ENCODE measurements at places on chromosomes 7 and 10.

DNA sequence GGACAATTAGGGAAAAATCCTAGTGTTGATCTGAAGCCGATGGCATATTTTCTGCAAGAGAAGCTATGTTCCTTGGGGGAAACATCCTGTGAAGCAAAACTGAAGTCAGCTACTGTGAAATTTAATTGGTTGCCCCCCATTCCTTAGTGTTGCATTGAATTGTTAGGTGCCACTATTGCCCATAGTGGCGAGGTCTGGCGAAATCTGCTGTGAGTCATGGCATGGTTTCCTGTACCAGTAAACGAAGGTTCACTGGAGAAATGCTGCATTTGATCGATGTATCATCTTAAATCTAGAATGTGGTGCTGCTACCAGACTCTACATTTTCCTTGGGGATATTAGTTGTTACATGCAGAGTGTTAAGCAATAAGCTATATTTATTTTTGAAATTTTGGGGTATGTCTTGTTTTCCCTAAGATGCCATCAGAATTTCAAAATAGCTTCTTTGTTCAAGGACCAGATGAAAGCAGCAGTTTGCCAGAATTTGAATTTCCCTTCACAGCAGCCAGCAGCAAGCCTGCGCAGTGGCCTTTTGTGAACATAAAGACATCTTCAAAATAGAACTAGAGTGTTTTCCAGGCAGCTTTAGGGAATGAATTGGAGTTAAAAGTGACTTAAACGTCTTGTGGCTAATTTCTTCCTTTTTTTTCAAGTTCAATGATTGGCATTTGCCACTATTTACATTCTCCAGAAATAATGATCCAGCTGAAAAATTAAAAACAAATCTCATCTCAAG lies 348.6 kb upstream of the COBL start:
- H3K36me3 ChIP-seq: no peaks in the 10 kb centered on the region
- no peak overlapping the region for H3K4me3 ChIP-seq
- no peaks in the 10 kb centered on the region for H3K4me1 ChIP-seq

GRCh38 chr7:12357508-12357907 lies 46.2 kb downstream of the VWDE start:
- no peaks in the 10 kb centered on the region for H3K27me3 ChIP-seq
- peaks cover 6% of the 10 kb centered on the region for H3K4me1 ChIP-seq
- H3K27ac ChIP-seq: no peak overlapping the region
- DNase-seq: no peak
- no peak overlapping the region for H3K4me3 ChIP-seq
- peaks cover 6% of the 10 kb centered on the region for H3K36me3 ChIP-seq

- no peaks in the 10 kb centered on the region for H3K4me1 ChIP-seq
- no peaks in the 10 kb centered on the region for H3K27me3 ChIP-seq
- DNase-seq: no peak
- no peaks in the 10 kb centered on the region for H3K36me3 ChIP-seq
Measured at GRCh38 chr7:28272461-28272877, 91.9 kb upstream of the JAZF1 start.

DNA sequence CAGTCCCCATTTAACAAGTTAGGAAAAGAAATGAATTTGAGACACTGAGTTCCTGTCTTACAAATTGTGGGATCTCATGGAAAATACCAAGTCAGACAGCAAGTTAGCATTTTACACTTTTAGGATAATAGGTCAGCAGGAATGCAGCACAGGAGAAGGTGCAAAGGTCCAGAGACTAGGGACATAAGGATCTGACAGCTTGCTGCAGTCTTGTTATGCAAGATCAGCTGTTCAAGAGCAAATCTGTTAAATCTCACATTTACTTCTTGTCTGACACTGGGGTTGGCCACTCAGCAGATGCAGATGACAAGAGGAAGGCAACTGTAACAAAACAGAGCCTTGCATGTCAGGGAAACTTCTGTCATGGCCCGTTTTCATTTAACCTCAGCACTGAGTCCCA lies 239.6 kb downstream of the PHF14 start:
- H3K4me1 ChIP-seq: no peaks in the 10 kb centered on the region
- H3K4me3 ChIP-seq: no peak overlapping the region
- no peaks in the 10 kb centered on the region for H3K27me3 ChIP-seq
- DNase-seq: no peak

GRCh38 chr7:55185941-55186609 lies 167.3 kb downstream of the EGFR start:
- no peak overlapping the region for H3K4me3 ChIP-seq
- peaks cover 96% of the 10 kb centered on the region for H3K36me3 ChIP-seq
- H3K27me3 ChIP-seq: no peaks in the 10 kb centered on the region
- H3K4me1 ChIP-seq: peaks cover 18% of the 10 kb centered on the region

DNA sequence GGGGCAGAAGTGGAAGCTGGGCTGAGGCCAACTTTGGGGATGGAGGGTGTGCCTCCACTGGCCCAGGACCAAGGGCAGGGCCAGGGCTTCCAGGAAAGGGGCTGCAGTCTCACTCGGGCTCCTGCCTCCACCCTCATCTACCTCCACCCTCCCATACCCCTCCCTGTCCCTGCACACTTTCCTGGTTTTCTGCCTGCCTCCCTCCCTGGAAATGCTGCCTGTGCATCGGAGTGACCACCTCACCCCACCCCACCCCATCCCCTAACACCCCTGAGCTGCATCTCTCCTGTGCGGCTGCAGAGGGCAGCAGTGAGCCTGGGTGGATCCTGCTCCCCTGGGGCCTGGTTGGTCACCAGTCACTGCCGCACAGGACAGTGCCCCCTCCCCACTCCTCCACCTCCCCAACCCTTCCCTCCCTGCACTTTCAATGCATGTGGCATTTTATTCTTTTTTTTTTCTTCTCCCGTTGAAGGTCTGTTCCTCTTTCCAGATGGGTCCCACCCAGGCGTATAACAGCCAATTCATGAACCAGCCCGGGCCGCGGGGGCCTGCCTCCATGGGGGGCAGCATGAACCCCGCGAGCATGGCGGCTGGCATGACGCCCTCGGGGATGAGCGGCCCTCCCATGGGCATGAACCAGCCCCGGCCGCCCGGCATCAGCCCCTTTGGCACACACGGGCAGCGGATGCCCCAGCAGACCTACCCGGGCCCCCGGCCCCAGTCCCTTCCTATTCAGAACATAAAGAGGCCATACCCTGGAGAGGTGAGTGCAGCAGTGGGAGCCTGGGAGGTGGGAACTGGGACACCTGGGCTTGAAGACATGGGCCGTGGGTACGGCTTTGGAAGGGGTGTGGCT lies 54.1 kb upstream of the PPIF start:
- peaks cover 30% of the 10 kb centered on the region for H3K36me3 ChIP-seq
- no peaks in the 10 kb centered on the region for H3K27me3 ChIP-seq
- peaks cover 9% of the 10 kb centered on the region for H3K4me1 ChIP-seq

GRCh38 chr10:124097883-124098282 lies 4.5 kb upstream of the CHST15 start:
- no peak for DNase-seq
- H3K4me1 ChIP-seq: peaks cover 4% of the 10 kb centered on the region
- H3K27ac ChIP-seq: no peak overlapping the region
- H3K36me3 ChIP-seq: no peaks in the 10 kb centered on the region

DNA sequence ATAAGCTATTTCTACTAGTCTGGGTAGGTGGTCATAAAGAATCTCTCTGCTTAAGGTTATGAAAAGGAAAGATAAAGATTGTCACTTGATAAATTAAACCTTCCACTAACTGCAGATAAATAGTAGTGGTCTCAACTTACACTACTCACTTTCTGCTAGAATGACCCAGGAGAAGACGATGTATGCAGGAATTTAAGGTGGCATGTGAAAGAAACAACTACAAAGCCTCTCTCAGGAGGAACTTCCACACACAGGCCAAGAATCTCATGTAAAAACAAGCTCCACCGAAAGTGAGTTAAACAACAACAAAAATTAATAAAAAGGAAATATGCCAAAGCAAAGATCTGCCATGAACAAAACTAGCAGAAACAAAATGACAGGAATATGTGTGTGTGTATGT lies 165.4 kb downstream of the CDC14C start:
- no peaks in the 10 kb centered on the region for H3K36me3 ChIP-seq
- no peak for DNase-seq
- H3K27ac ChIP-seq: no peak overlapping the region
- H3K4me3 ChIP-seq: no peak overlapping the region
- H3K4me1 ChIP-seq: no peaks in the 10 kb centered on the region
- peaks cover 8% of the 10 kb centered on the region for H3K27me3 ChIP-seq

DNA sequence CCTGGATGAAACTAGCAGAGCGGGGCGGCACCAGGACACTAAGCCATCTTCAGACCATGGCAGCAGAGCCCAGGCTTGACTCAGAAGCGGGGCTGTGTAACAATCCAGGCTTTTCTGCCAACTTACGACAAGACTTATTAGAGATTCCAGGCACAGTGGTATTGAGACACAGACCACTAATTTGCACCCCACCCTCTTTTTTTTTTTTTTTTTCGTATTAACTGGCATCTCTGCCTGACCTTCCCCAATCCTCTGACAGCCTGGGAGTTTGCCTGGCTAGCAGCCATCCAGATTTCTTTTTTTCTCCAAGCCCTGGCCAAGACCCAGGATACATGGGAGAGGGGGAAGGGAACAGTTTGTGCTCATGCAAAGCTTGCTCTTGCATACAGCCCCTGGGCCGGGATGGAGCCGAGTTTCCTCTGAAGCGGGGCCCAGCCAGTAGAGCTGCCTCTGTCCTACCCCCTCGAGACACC lies 182.4 kb downstream of the PLXNA4 start:
- H3K4me3 ChIP-seq: no peak overlapping the region
- H3K36me3 ChIP-seq: no peaks in the 10 kb centered on the region
- no peaks in the 10 kb centered on the region for H3K4me1 ChIP-seq
- peaks cover 10% of the 10 kb centered on the region for H3K27me3 ChIP-seq
- no peak overlapping the region for H3K27ac ChIP-seq

DNA sequence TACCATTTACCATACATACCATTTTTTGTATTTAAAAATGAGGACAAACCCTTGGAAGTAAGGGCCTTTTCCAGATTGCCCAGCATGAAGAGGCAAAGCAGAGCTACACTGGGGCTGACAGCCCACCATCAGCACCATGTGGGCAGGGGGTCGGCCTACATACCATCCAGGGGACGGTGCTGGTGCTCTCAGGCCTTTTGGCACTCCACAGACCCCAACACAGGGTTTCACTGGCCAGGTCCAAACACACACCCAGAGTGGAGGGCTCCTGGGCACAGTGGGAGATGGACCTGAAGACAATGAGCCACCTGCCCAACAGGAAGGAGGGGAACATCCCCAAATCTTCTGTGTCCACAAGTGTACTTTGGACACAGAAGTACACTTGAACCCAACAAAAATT lies 69.2 kb upstream of the CAMK2B start:
- no peak overlapping the region for H3K4me3 ChIP-seq
- no peaks in the 10 kb centered on the region for H3K4me1 ChIP-seq
- H3K27me3 ChIP-seq: no peaks in the 10 kb centered on the region
- H3K36me3 ChIP-seq: peaks cover 48% of the 10 kb centered on the region

DNA sequence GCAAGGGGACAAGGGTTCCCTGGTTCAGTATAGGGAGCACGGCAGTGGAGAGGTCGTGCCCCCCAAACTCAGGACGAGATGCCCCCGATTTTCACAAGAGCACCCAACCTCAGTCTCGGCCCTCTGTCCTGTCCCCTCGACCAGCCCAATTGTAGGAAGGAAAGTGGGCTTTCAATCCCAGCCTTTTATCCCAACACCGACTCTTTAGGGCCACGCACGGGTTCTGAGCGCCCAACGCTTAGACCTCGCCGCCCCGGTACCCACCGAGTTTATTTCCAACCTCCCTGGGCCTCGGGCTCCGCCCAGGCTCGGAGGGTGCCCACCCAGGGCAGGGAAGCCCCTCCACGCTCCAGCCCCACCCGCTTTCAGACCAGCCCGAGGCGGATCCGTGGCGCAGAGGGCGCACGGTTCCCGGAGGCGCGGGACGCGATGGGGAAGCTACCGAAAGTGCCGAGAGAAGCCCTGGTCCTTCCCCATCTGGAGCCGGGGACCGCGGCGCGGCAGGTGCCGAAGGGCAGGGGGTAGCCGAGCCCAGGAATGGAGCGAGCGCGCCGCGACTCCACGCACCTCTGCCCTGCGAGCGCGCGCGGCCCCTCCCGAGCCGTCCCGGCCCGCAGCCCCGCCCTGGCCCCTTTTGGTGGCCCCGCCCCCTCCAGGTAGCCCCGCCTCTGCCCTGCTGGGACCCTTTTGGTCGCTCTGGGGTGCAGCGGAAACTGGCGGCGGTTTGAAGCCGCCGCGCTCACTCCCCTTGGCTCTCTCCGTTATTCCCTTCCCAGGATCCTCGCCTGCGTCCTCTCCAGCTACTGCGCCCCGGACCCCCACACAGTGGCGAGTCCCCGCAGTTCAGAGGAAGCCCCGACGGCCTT lies 20.4 kb downstream of the GRID2IP start:
- H3K4me1 ChIP-seq: no peaks in the 10 kb centered on the region
- no peak for DNase-seq
- peak overlapping the region; percentile 50 for H3K4me3 ChIP-seq

DNA sequence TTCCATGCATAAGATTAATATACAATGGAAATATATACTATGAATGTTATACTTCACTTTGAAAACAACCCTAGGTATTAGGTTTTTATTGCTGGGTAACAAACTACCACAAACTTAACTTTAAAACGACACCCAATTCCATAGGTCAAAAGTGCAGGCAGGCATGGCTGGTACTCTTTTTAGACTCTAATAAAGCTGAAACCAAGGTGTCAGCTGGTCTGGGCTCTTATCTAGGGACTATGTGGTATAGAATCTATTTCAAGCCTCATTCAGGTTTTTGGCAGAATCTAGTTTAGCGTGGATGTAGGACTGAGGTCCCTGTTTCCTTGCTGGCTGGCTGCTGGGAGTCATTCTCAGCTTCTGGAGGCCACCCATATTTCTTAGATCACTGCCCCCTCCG lies 65.0 kb upstream of the TMEM168 start:
- H3K4me3 ChIP-seq: no peak overlapping the region
- no peaks in the 10 kb centered on the region for H3K4me1 ChIP-seq
- H3K36me3 ChIP-seq: no peaks in the 10 kb centered on the region
- no peak for DNase-seq

DNA sequence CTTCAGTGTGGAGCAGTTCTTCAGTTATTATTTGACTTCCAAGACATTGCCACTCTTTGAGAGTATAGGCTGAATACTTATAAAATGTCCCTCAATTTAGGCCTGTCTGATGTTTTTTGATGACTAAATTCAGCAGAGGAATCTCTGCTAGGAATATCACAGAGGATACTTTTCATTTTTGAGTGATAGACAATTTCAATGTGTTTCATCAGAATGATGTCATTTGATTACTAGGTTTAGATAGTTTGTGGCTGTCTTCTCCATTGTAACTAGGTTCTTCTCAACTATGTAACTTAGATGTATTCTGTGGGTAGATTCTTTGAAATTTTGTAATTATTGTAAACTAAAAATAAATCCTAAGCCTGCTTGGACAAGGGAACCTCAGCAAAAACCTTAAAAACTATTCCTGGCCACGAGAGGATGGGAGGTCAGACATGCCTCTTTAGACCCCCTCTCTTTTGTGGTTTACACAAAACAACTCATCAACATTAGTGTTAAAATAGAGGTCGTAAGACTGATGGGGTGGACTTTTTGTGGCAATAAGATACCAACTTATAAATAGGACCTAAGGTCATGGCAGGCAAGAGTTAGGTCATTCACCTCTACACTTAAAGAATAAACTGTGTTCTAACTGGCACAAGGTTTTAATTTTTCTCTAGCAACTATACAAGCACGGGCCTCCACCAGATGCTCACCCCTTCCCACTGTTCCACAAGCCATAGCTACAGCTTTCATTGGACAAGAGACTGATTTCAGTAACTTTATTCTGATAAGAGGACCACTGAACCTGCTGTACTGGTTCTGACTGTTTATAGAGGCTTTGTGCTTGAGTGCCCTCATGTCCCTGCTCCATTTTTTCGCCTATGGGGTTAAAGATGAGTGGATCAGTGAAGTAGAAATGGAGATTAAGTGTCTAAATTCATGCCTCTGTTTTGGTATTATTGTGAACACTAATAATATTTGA lies 33.7 kb downstream of the CYP2C8 start:
- H3K4me1 ChIP-seq: no peaks in the 10 kb centered on the region
- no peak for DNase-seq
- no peaks in the 10 kb centered on the region for H3K27me3 ChIP-seq
- no peak overlapping the region for H3K4me3 ChIP-seq
- no peaks in the 10 kb centered on the region for H3K36me3 ChIP-seq
